ENCODE measurements at places on chromosomes 5 and 9. TPM values are rescaled to one million over a fixed set of nuclear protein-coding genes. Genes with fewer than 3 reads are reported as not detected.

The GARIN3 gene
- not detected for polyA plus RNA-seq

The ZFP2 gene
- 8.3 TPM for polyA plus RNA-seq

The CD180 gene
- 0.68 TPM for polyA plus RNA-seq

The SCGB3A1 gene
- polyA plus RNA-seq, result 1.3 TPM

The PCDHA1 gene
- not detected for polyA plus RNA-seq

The OBP2B gene
- not detected for polyA plus RNA-seq

The GPR150 gene
- not detected for polyA plus RNA-seq

The REEP2 gene
- 10.1 TPM for polyA plus RNA-seq

The CFAP157 gene
- 5.2 TPM for polyA plus RNA-seq

The IL3 gene
- not detected for polyA plus RNA-seq

The HTR1A gene
- polyA plus RNA-seq, result not detected

The GAS1 gene
- polyA plus RNA-seq, result 47.1 TPM

The GMCL2 gene
- 0.08 TPM for polyA plus RNA-seq

The DAB2 gene
- 189 TPM for polyA plus RNA-seq

The RHOBTB3 gene
- 81.5 TPM for polyA plus RNA-seq

The C9orf153 gene
- polyA plus RNA-seq, result 0.06 TPM

The UBE2QL1 gene
- 0.79 TPM for polyA plus RNA-seq

The PCDHB5 gene
- 8.5 TPM for polyA plus RNA-seq

The LEAP2 gene
- polyA plus RNA-seq, result 2.5 TPM

The CDC20B gene
- polyA plus RNA-seq, result 0.77 TPM

The ENTPD8 gene
- 0.68 TPM for polyA plus RNA-seq

The PJA2 gene
- 127 TPM for polyA plus RNA-seq

The ACOT12 gene
- 0.90 TPM for polyA plus RNA-seq

The PCDHGC4 gene
- polyA plus RNA-seq, result 3.4 TPM

The TOR2A gene
- polyA plus RNA-seq, result 12.1 TPM

The CATSPER3 gene
- polyA plus RNA-seq, result 1.3 TPM

The MARCOL gene
- not detected for polyA plus RNA-seq

The ANKRD31 gene
- polyA plus RNA-seq, result 0.70 TPM

The CNTFR gene
- polyA plus RNA-seq, result 38.3 TPM

The TAF11L10 gene
- polyA plus RNA-seq, result not detected

The SPINK5 gene
- 0.39 TPM for polyA plus RNA-seq

The SVEP1 gene
- 6.8 TPM for polyA plus RNA-seq

The OCLN gene
- polyA plus RNA-seq, result 28.6 TPM

The NR5A1 gene
- polyA plus RNA-seq, result 0.11 TPM

The PRELID2 gene
- 9.2 TPM for polyA plus RNA-seq

The MZB1 gene
- 1.1 TPM for polyA plus RNA-seq

The LRSAM1 gene
- polyA plus RNA-seq, result 16.4 TPM

The C5orf34 gene
- 4.9 TPM for polyA plus RNA-seq

The PPP1R26 gene
- polyA plus RNA-seq, result 37.9 TPM

The AQP7 gene
- 19.9 TPM for polyA plus RNA-seq

The PPWD1 gene
- polyA plus RNA-seq, result 60.1 TPM

The CAVIN4 gene
- 3.2 TPM for polyA plus RNA-seq

The F2RL2 gene
- polyA plus RNA-seq, result 1.2 TPM

The TRAPPC13 gene
- polyA plus RNA-seq, result 25.7 TPM

The PCDHGB1 gene
- 2.2 TPM for polyA plus RNA-seq

The TSLP gene
- polyA plus RNA-seq, result 0.07 TPM

The INPP5E gene
- polyA plus RNA-seq, result 17.0 TPM

The MARCHF11 gene
- polyA plus RNA-seq, result 4.8 TPM

The FAM200C gene
- 16.5 TPM for polyA plus RNA-seq

The FOXD4L5 gene
- polyA plus RNA-seq, result 0.28 TPM

The CEL gene
- polyA plus RNA-seq, result 4.8 TPM

The DAPK1 gene
- 75.3 TPM for polyA plus RNA-seq

The TNC gene
- 375 TPM for polyA plus RNA-seq

All from renal cortex interstitium (tissue), 15 donors.